Forelimb muscle (tissue), 1 donor: ENCODE measurements at places on chromosomes 13 and 19. TPM values are rescaled to one million over a fixed set of nuclear protein-coding genes. Genes with fewer than 3 reads are reported as not detected.
A peak's percentile ranks its signal among the peaks of the same experiment; 100 is the strongest.

DNA sequence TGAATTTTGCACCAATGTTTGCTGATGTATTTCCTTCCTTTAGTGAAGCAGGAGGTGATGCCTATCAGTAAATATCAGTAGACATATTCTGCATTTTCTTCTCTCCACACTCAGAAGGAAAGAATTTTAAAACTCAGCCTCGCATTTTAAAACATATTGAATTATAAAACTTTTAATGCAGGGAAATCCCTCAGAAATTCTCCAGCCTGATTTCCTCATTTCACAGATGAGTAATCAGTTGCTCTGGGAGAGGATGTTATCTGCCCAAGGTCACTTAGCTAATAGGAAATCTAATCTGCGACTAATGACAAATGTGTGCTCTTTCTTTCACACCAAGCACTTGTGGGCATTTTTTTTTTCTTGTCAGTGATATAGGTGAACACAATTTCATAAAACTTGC lies 320.6 kb downstream of the ITGBL1 start:
- no peak for DNase-seq

DNA sequence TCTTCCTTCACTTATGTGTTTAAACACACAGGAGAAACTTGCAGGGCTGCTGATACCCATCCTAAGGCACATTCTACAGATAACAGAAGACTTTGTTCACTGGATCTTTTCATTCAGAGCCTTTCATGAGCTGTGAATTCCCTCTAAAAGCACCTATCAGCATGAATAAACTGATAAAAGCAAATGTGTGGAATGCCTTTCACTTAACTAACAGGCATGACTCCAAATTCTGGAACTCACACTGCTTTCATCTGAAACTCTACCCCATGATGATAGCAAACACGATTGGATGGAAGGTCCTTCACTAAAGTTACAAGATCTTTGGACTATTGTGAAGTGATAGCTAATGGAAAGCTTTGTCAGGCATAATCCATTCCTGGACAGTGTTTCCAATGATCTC lies 457.3 kb downstream of the EFNB2 start:
- DNase-seq, result no peak

GRCh38 chr19:45676851-45677263 lies 8.8 kb downstream of the GIPR start:
- no peak for DNase-seq

GRCh38 chr13:24625870-24626849 lies 54.0 kb upstream of the ATP12A start:
- no peak for DNase-seq

- peak; percentile 79 for DNase-seq
Observed at GRCh38 chr19:46713781-46714443, 3.0 kb downstream of the PRKD2 start.

DNA sequence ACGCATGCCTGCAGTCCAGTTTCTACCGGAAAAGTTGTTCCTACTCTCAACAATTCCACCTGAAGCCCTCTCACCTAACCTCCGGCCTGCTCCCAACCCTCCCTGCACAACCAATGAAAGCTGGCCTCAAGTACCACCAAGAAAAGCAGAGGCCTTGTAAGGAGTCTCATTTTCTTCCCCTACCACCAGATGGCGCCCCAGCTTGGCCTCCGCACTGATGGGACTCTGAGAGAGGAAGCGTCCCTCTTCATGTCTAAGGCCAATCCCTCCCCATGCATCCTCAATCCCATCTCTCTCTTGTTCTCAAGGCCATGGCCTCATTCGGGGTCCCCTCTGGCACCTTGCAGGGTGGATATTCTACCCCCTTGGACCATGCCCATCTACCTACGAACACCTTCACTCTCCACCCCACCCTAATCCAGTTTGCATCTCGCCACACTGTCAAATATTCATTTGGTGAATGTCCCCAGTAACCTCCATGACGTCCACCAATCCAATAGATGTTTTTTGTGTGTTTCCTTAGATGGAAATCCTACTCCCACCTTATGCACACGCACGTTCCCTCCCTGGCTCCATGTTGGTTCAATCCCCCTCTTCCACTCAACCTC lies 412.8 kb downstream of the ZNF536 start:
- no peak for DNase-seq

- peak; percentile 31 for DNase-seq
Observed at GRCh38 chr19:21463449-21464105, 41.8 kb upstream of the ZNF429 start.

DNA sequence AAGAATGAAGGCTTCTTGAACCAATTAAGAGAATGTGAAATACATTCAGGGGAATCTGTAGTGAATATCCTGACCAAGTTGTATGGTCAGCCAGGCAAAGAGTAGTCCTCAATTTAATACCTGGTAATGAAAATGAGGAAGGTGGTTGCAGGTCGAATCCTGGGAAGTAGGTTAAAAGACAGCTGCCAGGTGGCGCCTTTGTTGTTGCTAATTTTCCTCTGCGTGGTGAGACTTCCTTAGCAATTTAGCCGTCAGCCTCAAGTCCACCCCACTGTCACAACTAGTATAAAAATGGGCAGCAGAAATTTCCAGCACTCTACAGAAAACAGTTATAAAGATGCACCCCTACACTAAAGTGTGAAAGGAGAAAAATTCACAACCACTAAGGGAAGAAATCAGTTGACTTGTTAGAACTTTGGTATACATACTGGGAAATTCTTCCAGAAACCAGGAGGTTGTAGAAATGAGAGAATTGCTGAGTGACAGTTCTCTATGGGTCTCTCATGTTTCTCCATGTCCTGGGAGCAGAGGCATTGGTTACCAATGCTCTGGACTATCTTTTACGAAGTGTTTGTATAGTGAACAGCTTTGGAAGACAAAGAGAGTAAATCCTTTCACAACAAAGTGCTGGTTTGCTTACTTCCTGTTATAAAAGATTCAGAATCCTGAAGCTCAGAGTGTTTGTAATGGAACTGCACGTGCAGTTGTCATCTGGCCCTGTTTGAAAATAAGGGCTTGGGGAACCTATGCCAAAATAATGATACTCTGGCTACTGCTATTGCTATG lies 235.9 kb downstream of the NHLRC3 start:
- DNase-seq, result no peak

DNA sequence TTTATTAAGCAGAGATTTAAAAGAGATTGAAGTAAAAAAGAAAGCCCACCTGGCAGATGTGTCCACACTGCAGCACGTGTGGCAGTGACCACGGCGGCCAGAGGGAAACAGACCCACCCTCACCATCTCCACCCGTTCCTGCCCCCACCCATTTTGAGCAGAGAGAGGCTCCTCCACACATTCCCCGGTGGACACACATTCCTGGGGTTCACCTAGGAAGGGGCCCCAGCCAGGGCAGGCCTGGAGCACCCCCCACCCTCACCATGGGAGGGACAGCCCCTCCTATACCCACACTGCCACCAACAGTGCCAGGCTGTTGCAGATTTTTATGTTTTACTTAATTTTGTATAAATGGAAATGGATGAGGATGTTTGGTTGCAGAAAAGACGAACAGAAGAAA lies 54.9 kb downstream of the SLC7A9 start:
- no peak for DNase-seq

LPAR6 gene
- 19.6 TPM for polyA plus RNA-seq

RNF17 gene
- 0.19 TPM for polyA plus RNA-seq

PLEKHJ1 gene
- 64.0 TPM for polyA plus RNA-seq

SYNGR4 gene
- not detected for polyA plus RNA-seq
